Stimulated activated CD8-positive, alpha-beta memory T cell treated with anti-CD3 and anti-CD28 coated beads, Interleukin-4, amount 100 ng/mL, for 48 hours (primary cell): ENCODE measurements at places on chromosomes 1 and 21.

GRCh38 chr1:233654658-233655280, 40.9 kb downstream of the KCNK1 start:
- no peak for DNase-seq

DNA sequence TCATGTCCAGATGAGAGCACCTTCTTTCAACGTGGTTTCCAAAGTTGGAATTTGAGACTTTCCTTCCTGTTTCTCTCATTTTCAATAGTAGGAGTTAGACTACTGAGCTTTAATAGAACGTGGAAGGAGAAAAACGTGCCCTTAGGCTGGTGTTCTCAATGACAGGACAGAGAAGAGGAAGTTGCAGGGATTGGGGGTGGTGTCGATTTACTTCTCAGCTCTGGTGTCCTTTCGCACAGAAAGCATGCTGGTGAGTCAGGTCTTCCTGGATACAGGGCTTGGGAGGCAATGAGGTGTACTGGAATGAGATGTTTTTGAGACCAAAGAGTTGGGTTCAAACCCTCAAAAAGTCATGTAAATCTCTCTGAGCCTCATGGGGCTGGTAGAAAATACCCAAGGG, 67.1 kb downstream of the HIVEP3 start:
- no peak for DNase-seq

DNA sequence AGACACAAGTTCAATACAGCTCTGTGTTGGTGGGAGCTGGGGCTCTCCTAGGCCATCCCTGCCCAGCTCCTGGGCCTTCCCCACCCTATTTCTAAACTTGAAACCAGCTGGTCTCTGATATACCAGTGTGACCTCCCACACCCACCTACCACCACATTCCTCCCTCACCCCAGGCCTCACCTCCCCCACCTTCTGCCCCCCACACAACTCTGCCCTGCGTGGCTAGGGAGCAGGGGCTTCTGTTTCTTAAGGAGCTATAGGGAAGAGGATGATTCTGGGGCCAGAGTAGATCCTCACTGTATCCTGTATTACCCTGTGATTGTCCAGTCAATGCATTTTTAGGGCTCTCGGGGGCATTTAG, 16.5 kb downstream of the NES start:
- no peak for DNase-seq

DNA sequence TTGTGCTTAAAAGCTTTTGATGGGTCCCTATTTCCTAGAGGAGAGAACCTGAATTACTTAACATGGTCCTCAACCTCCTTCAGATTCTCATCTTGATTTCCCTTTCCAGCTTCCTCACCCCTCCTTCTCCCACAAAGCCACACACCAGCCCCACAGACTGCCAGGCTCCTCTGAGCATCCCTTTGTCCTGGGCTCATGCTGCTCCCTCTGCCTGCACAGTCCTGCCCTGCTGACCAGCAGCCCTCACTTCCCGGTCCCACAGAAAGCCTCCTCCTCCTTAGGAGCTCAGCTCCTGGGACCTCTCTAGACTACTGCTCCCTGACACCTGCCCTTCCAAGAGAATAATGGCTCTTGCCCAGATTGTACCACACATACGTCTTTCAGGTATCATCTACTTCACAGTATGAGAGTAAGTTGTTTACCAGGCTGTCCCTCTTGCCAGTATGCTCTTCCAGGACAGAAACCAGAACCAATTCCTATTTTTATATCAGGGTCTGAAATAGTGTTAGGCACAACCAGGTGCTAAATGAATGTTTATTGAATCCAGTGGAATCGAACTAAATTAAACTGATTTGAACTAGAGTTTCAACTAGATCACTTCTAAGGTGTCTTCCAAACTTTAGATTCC, 373.4 kb downstream of the LMX1A start:
- DNase-seq = no peak

DNA sequence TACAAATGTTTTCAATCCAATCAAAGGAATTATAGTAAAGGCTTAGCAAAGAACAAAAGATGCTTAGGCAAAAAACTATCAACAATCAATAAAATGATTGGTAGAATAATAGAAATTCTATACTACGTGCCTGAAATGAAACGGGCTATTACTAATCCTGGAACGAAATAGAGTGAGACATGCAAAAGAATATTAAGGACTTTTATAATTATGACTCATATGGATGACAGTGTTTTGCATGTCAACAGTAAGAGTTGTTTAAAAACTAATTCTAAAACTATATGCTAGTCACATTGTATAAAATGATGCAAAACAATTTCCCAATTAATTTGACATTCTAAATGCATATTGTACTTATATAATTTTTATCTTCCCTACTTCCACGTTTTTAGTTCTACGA, 35.6 kb downstream of the LRRIQ3 start:
- DNase-seq = no peak

GRCh38 chr1:82466891-82467290, 666.2 kb downstream of the ADGRL2 start:
- no peak for DNase-seq
